ENCODE measurements at places on chromosomes 16 and 17.
A peak's percentile ranks its signal among the peaks of the same experiment; 100 is the strongest.

GRCh38 chr16:89010210-89010925 is 33.4 kb upstream of the CBFA2T3 start:
- DNase-seq = no peak
- no peaks in the 10 kb centered on the region for H3K36me3 ChIP-seq
- H3K4me1 ChIP-seq = peaks cover 20% of the 10 kb centered on the region
- no peak overlapping the region for H3K27ac ChIP-seq
- peaks cover 10% of the 10 kb centered on the region for H3K27me3 ChIP-seq

DNA sequence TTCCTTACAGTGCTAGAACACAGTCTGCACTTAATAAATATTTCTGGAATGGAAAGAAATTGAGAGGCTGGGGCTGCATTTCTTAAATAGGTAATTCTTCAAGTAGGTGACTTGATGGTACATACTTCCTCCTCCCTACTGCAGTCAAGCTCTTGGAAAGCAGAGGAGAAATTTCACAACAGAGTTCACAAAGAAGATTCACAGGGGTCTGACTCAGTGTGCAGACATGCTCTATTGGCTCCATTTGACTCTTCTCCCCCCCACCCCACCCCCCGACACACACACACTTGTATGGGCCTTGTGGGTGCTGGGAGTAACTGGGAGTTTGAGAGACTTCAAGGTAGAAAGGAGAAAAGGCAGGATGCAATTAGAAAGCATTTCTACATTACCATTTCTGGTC is 6.2 kb upstream of the MYOCD start:
- peaks cover 31% of the 10 kb centered on the region for H3K27me3 ChIP-seq
- H3K4me3 ChIP-seq = no peak overlapping the region
- DNase-seq = no peak
- no peak overlapping the region for H3K27ac ChIP-seq
- no peaks in the 10 kb centered on the region for H3K36me3 ChIP-seq
- H3K4me1 ChIP-seq = no peaks in the 10 kb centered on the region

GRCh38 chr16:13245713-13246377 is 344.4 kb downstream of the SHISA9 start:
- H3K27ac ChIP-seq = no peak overlapping the region
- no peak for DNase-seq
- H3K4me1 ChIP-seq = no peaks in the 10 kb centered on the region
- H3K36me3 ChIP-seq = no peaks in the 10 kb centered on the region

DNA sequence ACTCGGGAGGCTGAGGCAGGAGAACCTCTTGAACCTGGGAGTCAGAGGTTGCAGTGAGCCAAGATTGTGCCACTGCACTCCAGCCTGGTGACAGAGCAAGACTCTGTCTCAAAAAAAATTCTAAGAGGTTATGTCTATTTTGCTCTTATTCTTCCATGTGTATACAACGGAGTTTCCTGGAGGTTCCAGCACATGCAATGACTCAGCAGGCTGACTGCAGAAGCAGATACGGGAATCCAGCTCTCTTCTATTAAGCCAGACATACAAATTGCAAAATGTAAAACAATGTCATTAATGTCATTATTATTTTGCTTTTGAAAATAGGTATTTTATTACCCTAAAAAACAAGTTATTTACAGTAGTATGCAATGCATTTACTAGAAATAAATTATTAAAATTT is 18.4 kb downstream of the MIEF2 start:
- no peak for DNase-seq
- no peak overlapping the region for H3K4me3 ChIP-seq
- H3K27me3 ChIP-seq = no peaks in the 10 kb centered on the region
- peaks cover 6% of the 10 kb centered on the region for H3K36me3 ChIP-seq

GRCh38 chr17:72852277-72852938 is 240.1 kb downstream of the SLC39A11 start:
- H3K27me3 ChIP-seq = no peaks in the 10 kb centered on the region
- H3K36me3 ChIP-seq = no peaks in the 10 kb centered on the region
- no peak overlapping the region for H3K27ac ChIP-seq
- H3K4me1 ChIP-seq = no peaks in the 10 kb centered on the region

GRCh38 chr17:29958947-29959657 is 17.7 kb downstream of the EFCAB5 start:
- H3K4me3 ChIP-seq = no peak overlapping the region
- H3K27ac ChIP-seq = no peak overlapping the region
- no peaks in the 10 kb centered on the region for H3K27me3 ChIP-seq
- DNase-seq = no peak

DNA sequence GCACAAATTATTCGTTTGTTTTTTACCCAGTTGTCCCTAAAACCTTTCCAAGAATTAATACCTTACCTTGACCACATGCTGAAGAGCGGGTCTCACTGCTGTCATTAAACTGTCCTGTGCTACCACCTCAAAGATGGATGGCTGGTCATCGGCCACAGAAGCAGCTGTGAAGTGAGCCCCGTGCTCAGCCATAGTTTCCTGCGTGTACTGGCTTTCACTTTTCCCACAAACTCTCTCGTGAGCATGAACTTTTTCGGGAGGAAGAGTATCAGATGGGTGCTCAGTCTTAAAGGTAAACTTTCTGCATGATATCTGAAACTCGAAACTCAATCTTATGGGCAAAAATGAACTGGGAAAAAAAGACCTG is 558 bp downstream of the PEX12 start:
- peaks cover 15% of the 10 kb centered on the region for H3K4me1 ChIP-seq
- peak overlapping the region; percentile 99 for H3K27ac ChIP-seq
- no peaks in the 10 kb centered on the region for H3K27me3 ChIP-seq
- H3K36me3 ChIP-seq = no peaks in the 10 kb centered on the region
- H3K4me3 ChIP-seq = peak overlapping the region; percentile 94

- DNase-seq = no peak
- H3K27me3 ChIP-seq = peaks cover 6% of the 10 kb centered on the region
- no peak overlapping the region for H3K4me3 ChIP-seq
- no peak overlapping the region for H3K27ac ChIP-seq
Observed at GRCh38 chr17:63973930-63974593, 1.3 kb upstream of the SCN4A start.

DNA sequence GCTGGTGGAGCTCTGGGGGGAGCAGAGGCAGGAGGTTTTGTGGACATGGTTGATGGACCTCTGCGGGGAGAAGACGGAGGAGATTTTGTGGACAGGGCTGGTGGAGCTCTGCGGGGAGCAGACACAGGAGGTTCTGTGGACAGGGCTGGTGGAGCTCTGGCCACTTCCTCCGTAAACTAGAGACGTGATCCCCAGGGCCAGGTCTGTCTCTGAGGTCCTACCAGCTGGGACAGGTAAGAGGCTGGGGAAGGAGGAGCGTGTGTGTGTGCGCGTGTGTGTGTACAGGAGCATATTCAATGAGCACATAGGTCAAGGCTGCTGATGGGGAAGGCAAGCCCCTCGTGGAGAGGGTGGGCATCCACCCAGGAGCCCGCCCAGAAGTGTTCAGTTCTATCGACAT is 20.6 kb downstream of the RPH3AL start:
- no peak for DNase-seq
- no peak overlapping the region for H3K4me3 ChIP-seq
- H3K27ac ChIP-seq = no peak overlapping the region
- H3K36me3 ChIP-seq = peaks cover 4% of the 10 kb centered on the region
